ENCODE measurements at places on chromosomes 6 and 20.
A peak's percentile ranks its signal among the peaks of the same experiment; 100 is the strongest.

DNA sequence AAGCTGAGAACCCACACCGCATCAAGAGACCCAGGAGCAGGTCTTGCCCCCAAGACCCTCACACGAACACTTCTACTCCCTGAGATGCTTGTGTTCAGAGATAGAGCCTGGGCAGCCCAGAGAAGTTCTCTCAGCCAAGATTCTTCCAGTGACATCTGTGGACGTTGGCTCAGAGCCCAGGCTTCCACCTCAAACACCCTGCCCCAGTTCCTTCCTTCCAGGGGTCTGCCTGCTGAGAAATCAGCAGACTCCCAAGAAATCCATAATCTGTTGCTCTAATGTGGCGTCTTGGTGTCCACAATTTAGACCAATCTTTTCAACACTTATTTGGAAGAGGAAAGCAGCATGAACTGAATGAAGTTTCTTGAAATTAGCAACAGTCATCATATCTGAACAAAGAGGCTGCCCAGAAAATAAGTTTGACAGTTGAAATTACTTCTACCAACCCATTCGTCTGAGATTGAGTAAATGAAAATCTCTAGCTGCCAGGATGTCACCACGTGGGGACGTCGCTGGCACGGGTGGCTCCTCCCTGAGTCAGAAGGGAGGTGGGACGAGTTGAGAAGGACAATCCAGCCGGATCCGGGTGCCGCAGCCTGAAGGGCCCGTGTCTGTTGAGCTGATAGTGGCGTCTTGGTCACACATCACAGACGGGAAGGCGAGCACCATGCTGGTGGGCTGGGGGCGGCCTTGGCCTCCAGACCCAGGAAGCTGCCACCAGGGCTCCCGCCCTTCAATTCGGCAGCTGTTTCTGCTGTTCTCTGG is 400.9 kb downstream of the TAF4 start:
- no peak for DNase-seq

DNA sequence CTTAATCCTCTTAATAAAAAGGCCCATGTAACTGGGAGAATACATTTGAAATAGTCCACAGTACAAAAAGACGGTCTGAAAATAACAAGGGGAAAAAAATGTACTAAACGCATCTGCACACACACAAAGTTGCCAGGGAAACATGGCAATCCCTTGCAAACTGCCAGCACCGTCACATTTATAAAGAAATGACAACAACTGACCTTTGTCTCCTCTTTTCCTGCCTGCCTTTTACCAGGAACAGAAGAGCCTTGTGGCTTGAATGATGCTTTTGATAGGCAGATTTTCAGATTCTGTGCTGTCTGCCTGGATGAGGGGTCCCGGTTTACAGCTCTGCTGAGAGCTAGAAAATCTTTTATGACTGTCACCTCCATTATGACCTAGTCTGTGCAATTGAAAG is 308.6 kb upstream of the ZFP64 start:
- no peak for DNase-seq

GRCh38 chr20:3312940-3313682 is 74.1 kb upstream of the SLC4A11 start:
- peak; percentile 95 for DNase-seq

DNA sequence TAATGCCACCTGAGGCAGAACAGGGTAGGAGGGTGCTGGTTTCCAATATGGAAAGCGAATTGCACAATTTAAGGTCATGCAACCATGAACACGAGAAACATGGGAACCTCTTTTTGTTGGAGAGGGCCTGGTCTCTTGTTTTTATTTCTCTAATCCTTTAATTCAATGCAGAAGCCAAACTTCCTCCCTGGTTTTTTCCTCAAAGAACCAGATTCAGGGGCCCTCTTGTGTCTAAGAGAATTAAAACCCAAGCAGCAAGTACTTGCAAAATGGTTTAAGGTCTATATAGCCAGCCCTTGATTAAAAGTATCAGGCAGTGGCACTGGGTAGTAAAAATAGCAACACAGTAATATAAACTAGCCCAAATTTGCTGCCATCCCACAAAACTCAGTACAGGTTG is 19.5 kb downstream of the GSTA4 start:
- no peak for DNase-seq

DNA sequence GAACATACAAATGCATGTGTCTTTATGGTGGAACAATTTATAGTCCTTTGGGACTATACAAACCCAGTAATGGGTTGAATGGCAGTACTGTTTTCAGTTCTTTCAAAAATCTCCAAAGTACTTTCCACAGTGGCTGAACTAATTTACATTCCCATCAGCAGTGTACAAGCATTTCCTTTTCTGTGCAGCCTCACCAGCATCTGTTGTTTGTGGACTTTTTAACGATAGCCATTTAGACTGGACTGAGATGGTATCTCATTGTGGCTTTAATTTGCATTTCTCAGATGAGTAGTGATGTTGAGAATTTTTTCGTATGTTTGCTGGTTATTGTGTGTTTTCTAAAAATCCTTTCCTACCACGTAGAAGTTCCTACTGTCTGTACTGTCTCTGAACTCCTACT is 327.2 kb upstream of the ZFP64 start:
- no peak for DNase-seq

DNA sequence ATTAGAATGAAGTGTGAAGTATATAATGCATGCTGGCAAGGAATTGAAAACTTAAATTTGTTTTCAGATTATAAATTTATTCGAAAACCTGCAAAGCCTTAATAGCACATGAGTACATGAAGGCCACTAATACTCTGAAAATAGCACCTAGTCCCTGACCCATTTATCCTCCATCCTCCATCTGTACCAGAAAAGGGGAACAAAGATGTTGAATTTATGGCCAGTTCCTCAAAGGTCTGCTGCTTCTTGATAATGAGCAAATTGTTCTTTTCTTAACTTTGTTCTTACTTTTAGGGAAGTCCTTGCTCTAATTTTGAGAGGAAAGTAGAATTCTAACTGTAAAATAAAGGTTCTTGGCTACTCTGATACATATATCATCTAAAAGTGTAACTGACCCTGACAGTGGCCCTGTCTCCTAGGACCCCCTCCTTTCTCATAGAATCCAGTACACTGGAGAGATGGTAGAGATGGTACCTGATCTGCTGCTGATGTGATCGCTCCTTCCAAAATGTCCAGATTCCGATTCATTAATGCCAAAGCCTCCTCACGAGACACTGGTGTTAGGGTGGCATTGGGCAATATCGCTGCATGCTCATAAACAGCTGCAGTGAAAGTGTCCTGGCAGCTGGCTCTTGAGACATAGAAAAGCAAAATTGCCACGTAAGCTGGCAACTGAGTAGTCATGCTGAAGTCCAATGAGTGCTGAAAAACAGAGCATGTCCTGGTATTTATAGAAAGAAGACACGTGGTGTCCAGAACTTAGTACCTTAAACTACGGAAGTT is at the start of gene VNN1:
Gene VNN1, minus strand, starts transcription at position 704 of the 783 bp plus-strand sequence. Its CDS starts 20 bp downstream, at position 684.
- DNase-seq, result peak; percentile 76

DNA sequence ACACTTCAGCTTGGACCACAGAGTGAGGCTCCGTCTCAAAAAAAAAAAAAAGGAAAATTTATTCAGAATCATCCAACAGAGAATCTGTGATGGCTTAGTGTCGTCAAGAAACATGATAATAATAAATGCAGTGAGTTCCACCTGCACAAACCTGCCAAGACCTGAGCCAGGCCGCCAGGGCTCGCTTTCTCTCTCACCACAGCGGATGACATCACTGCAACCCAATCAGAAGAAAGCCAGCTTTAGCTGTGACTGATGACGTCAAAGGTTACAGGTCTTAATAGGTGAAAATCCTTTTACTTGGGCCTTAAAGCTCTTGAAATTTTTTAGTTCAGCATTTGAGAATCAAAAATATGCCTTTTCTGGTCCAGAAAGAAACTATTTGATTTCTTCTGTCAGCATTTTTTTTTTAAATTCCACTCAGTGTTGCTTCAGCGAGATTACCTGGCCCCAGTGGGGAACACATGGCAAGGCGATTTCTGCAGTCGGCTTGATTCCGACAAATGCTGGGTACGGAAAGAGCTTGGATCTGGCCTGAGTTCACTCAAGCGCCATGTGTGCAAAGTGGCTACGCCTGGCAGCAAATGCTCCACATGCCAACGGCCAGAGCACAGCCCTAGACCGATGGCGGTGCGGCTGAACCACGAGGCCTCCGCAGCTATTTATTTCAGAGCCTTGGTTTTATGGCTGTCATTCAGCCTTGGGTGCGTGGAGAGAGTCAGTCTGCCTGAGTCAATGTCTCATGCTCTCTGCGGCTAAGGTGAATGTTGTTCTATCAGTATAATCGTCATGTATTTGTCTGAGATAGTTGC is 105.7 kb upstream of the QKI start:
- DNase-seq, result no peak

DNA sequence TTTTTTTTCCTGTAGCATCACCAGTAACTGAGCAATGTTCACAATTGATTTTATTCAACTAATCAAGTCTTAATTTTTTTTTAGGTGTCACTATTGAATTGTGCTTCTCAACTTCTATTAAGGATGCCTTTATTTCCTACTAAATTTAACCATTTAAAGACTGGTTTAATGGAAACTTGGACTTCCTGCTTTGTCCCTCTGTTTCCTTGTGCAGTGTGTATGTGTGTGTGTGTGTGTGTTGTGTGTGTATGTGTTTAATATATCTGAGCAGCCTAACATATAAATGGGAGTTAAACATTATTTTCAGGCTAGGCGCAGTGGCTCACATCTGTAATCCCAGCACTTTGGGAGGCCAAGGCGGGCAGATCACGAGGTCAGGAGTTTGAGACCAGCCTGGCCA is 1.8 kb downstream of the SERPINB6 start:
- no peak for DNase-seq

DNA sequence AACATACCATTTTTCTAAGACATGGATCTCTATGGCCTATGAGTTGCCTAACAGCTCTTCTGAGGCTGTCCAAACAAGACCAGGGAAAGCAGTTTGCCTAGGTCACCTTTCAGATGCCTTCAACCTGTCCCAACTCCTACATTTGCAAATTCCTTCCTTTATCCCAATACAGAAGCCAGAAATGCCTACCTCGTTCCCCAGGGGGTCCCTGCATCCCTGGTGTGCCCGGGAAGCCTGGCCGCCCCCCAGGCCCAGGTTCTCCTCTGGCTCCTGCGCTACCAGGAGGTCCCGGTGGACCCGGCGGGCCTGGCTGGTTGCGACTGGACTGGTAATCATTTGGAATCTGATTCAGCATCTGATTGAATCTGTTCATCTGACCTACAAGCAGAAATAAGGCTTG is 115.9 kb downstream of the COL12A1 start:
- DNase-seq, result no peak

- no peak for DNase-seq
Measured at GRCh38 chr6:3376064-3376463, 80.8 kb downstream of the SLC22A23 start.

DNA sequence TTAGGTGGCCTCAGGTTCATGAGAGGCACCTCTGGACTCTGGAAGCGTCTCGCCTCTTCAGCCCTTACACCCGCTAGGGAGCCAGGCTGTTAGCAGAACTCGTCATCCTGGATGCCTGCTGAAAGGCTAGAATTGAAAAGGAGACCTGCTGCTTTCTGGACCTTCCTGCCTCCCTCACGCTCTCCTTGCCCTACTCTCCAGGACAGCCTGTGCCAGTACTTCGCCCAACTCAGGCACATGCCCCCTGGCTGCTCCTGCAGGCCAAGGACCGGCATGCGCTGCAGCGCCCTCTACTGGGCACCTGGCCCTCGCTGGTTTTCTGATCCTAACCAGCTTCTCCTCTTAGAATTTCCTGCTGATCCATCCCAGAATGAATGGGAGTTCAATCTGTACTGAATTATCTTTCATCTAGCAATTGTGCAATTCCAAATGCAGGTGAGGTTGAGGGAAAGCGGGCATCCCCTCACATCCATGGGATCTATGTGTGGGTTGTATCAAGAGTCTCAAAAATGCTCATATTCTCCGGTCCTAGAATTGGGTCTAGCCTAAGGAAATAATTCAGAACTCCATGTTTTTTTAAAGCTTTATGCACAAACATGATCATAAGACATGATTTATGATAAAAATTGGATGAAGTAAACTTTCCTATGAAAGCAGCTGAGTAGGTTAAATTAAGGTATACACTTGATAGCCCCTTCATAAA is 78.0 kb downstream of the PTPN1 start:
- peak; percentile 81 for DNase-seq

DNA sequence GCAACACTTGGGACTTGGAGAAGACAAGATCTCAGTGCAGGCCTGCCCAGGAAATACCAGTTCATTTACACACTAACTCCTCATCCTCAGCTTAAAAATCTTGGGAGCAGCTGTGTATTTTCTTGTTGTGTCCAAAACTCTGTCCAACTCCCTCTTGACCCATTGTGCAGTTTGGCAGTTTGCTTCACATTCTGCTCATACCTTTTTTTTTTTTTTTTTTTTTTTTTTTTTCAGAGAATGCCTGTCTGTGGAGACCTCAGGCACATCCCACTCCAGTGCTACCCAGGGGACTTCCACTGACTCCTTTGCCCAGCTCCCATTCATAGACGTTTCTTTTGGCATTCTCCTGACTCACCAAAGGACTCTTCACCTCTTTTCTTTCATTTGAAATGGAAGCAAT is 265.8 kb upstream of the TCF21 start:
- peak; percentile 24 for DNase-seq

DNA sequence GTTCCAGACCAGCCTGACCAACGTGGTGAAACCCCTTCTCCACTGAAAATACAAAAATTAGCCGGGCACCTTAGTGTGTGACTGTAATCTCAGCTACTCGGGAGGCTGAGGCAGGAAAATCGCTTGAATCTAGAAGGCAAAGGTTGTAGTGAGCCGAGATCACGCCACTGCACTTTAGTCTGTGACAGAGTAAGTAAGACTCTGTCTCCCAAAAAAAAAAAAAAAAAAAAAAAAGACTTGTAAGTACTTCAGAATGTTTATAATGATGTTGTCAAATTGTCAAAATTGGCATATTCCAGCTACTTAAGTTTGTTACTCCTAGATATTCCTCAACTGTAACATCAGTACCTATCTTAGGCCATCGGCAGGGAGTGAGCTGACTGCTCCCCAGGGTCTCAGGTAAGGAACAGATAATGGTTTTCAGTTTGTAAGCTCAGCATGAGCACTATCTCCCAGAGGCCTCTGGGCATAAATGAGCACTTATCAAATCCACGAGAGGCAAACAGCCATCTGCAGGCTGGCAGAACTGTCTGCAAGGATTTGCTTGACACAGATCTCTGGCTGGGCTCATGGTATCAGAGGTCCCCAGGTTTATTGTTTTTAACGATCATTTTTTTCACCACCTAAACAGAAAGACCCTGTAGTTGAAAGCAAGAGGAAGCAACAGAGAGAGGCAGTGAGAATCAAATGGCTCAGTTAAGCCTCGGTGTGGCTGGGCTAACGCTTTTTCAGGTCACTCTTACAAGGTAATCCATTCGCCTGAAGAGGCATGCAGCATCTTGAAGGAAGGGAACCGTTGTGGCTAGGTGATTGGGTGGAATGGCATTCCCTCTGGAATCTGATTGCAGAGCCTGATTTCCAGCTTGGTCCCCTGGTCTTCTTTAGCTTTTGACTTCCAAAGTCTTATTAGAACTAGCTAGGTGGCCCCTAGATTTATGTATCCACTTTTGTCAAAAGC is 115.9 kb downstream of the LY86 start:
- DNase-seq, result no peak

DNA sequence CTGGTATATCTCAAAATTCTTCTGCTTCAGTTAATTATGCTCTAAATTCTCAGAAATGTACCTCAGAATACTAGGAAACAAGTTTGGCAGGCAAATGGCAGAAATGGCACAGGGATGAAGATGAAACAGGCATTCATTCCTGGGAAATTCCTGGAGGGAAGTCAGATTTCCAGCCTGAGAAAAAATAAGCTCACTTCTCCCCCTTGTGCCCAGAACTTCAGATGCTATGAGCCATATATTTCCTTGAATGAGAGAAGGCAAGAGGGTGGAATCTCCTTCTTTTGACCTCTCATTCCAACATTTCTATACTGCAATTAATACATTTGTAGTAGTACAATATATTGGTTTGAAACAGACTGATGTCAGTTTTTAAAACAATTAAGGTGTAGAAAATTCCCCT is 22.8 kb downstream of the RGS17 start:
- DNase-seq, result peak; percentile 57
